ENCODE measurements at places on chromosomes 7 and 10.

- no peak for DNase-seq
These were observed 4.7 kb upstream of the LMBR1 start for GRCh38 chr7:156897673-156898072.

GRCh38 chr10:97102441-97102840, 83.3 kb downstream of the SLIT1 start:
- DNase-seq, result no peak

DNA sequence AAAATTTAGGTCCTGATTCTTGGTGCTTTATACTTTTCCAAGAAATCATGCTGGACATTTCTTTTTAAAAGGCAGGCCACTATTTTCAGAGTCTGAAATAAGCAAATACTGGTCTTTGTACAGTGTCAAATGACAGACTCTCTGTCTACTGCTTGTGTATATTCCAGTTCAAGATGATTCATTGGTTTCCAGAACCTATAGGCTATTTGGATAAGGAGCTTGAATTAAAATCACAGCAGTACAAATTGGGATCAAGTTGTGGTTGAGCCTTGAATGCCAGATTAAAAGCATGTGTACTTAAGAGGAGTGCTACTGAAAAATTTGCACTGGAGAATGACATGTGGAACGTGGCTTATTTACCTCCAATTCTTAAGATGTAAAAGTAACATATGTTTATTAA, 10.7 kb downstream of the KMT2E start:
- peak; percentile 55 for DNase-seq

GRCh38 chr10:29828440-29828894, 193.7 kb upstream of the SVIL start:
- DNase-seq, result no peak

DNA sequence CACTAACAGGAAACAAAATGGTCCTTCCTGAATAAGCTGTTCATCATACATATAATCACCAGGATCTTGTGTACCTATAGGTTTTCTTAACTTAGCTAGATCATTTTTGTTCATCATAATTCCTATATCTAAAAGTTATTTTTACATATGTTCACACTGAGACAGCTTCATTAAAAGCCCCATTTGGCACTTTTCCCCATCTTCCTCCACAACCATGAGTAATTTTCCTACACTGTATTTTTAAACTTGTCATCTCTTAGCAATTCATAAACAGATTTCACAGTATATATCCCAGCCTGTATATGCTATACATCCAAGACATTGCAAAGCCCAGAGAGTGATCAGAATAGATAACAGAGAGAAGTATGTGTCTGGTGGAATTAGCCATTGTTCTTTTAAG, 28.3 kb downstream of the ZNF365 start:
- DNase-seq, result no peak

DNA sequence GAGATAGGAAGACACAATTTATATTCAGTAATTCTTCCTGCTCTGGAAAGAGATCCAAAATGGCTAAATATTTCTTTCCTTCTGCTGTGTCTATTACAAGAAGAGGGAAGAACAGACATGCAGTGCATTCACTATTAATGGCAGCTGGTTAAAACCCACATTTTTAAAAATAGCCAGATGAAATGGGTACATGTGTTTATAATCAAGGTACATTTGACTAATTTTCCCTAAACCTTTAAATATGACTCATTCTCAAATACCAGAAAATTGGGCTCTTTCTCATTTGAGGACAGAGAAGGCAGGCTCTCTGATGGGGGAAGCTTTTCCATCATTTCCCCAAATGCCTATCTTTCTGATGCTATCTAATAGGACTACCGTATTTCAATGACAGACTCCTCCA, 215.7 kb upstream of the HABP2 start:
- no peak for DNase-seq

DNA sequence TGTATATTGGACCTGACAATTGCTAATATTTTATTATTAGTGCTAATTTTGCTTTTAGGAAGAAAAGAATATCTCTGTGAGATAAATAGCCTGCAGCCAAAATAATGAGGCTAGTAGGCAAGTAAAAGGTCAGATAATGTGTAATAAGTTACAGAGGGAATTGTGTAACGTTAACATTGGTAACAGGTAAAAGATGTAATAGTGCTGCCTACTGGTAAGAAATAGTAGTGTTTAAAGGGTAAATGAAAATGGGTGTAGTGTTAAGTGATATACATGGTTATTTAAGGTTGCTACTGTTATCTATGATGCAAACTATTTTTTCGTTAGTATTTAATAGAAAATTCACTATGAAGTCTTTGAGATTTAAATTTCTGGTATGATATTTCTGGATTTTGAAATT, 9.2 kb upstream of the FOXP2 start:
- DNase-seq, result no peak

GRCh38 chr10:87640043-87640442, 19.6 kb upstream of the PAPSS2 start:
- no peak for DNase-seq

GRCh38 chr10:955820-956217, 24.3 kb upstream of the LARP4B start:
- DNase-seq, result no peak

- DNase-seq, result no peak
These were observed 27.7 kb upstream of the DDIT4 start for GRCh38 chr10:72245949-72246525.

All from NCI-H2029 (cell line).